ENCODE measurements at places on chromosomes 7 and 10.

DNA sequence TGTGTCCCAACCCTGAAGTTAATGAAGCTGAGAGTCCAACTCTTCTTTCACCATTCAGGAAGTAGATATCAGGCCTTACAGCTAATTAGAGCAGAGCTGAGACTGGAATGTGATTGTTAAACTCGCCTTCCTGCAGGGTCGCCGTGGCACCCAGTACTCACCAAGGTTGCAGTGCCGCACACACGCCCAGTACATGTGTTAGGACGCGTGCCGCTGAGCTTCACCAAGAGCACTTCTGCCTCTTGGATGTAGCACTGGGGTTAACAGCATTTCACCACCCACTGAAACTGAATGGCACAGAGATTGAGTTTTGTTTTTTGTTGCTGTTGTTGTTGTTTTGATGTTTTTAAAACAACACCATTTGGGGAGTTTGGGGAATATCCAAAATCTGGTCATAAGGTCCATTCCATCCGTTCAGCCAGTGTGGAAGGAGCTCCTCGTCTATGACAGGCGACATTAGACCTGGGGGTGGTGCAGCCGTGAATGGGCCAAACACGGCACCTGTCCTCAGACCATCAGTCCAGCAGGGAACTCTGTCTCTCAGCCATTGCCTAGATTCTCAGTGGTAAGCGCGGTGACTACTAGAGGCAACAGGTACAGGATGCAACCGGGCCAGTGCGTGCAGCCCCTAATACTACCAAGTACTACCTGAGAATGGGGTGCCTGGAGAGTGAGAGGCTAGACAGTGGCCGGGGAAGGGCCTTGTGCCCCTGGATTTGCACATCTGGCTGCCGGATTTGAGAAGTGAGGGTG, 21.9 kb downstream of the WIPI2 start:
- DNase-seq, result no peak

GRCh38 chr10:125115409-125115808, 45.0 kb downstream of the CTBP2 start:
- DNase-seq, result no peak

- no peak for DNase-seq
Observed at GRCh38 chr7:123771256-123771655, 22.5 kb upstream of the WASL start.

- DNase-seq, result no peak
Observed at GRCh38 chr10:112176543-112176942, 7.0 kb downstream of the GPAM start.

GRCh38 chr7:4706384-4707216, 24.5 kb downstream of the FOXK1 start:
- DNase-seq, result no peak

GRCh38 chr10:61855771-61856170, 45.7 kb upstream of the ARID5B start:
- DNase-seq, result no peak

All from NCI-H526 treated with DMSO at 0.1 percent for 48 hours (cell line).